Activated gamma-delta T cell treated with anti-CD3 and anti-CD28 coated beads, Interleukin-2, amount 50 U/mL, for 16 hours (primary cell): ENCODE measurements at places on chromosomes 2 and 18.

DNA sequence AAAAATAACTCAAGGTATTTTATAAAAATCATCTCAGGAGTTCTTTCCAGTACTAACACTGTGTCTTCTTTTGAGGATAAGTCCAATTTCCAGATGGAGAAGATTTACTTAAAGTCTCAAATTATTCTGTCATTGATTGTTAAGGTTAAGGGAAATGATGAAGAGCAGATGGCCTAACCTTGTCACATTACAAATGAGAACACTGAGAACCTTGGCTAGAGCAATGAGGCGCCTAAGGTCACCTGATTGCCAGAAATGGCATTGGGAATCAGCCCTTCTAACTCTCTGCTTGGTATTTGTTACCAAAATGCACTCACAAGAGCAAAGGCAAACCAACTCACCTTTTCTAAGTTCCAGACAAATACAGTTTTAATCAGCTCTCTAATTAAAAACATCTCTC, 835.1 kb downstream of the RNF144A start:
- no peak for DNase-seq

- no peak for DNase-seq
These were observed 18.0 kb downstream of the FBXO41 start for GRCh38 chr2:73266061-73266901.

DNA sequence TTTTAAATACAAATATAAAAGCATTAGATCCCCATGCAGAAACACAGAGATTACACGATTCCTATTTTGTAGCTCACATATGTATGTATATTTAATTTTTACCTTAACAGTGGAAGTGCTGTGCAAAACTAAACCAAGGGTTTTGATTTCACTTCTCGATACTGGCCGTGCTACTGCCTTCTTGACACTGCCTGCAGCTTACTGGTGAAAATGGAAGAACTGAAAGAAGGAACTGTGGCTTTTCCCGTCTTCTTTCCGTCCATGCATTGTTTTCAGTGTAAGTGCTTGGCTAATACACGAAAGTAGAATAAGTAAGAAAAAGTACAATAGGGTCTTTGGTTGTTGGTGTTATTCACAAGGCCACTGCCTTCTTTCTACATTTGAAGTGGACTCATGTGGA, 129.5 kb downstream of the NDUFA10 start:
- no peak for DNase-seq

- no peak for DNase-seq
These were observed 29.4 kb upstream of the FN1 start for GRCh38 chr2:215465256-215465655.

DNA sequence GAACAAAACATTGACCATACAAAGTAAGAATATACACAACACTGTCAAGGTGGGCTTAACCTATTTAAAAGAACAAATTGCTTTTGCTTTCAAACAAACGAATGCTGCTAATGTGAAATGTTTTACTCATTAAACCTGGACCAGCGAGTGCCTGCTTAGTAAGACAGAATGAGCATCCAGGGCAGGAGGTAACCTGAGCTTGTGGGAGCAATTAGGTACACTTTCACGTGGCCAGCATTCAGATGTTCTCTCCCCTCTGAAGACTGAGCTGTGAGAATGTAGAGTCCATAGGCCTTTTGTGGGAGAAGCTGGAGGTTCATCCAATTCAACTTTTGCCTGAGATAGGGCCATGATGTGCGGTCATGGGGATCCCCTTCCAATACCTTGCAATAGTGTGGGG, 266.5 kb downstream of the TSN start:
- DNase-seq = no peak

- DNase-seq = no peak
These were observed 23.7 kb upstream of the ST8SIA3 start for GRCh38 chr18:57328665-57329064.

- DNase-seq = no peak
These were observed 334.7 kb upstream of the GULP1 start for GRCh38 chr2:187956906-187957534.

DNA sequence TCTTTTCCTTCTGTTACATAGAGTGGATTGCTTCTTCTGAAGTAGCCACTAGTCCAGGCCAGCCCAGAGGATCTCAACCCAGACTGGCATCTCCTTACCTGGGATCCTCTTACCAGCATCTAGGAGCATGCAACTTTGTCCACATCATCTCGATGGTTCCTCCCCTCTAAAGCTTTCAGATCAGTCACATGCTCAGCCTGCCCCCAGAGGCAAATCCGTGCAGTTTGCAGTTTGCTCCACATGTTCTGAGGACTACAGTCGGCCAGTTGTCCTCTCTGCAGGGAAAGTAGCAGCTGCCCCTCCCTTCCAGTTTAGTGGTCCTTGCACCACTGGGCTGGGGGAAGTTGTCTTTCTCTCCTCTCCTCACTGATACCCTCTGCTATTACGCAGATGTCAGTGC, 259.8 kb upstream of the APCDD1 start:
- DNase-seq = no peak

- DNase-seq = no peak
These were observed 325.8 kb upstream of the SPHKAP start for GRCh38 chr2:228507231-228507824.

- no peak for DNase-seq
These were observed 569.4 kb upstream of the SALL3 start for GRCh38 chr18:78410094-78410786.

DNA sequence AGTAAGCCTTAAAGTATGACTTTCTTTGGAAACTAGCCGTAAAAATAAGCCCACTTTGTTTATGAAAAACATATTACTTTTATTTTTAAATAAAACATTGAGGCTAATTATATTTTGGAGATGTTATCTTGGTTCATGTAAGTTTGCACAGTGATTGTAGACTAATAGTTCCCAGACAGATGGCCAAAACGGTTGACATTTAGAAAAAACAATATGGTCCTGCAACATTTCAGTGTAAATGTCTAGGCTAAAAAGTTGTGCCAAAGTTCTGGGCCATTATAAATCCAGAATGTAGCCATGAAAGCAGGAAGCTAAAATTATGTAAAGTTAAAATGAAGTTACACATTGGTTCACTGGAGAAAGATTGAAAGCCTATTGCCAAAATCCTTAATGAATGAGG, 43.6 kb downstream of the SLC5A7 start:
- DNase-seq = no peak
